Esophagus muscularis mucosa (tissue), 4 donors: ENCODE measurements at places on chromosomes 2 and 18. TPM values are rescaled to one million over a fixed set of nuclear protein-coding genes. Genes with fewer than 3 reads are reported as not detected.

GRCh38 chr2:120776649-120777048 is 41.0 kb downstream of the GLI2 start:
- no peak for DNase-seq

DNA sequence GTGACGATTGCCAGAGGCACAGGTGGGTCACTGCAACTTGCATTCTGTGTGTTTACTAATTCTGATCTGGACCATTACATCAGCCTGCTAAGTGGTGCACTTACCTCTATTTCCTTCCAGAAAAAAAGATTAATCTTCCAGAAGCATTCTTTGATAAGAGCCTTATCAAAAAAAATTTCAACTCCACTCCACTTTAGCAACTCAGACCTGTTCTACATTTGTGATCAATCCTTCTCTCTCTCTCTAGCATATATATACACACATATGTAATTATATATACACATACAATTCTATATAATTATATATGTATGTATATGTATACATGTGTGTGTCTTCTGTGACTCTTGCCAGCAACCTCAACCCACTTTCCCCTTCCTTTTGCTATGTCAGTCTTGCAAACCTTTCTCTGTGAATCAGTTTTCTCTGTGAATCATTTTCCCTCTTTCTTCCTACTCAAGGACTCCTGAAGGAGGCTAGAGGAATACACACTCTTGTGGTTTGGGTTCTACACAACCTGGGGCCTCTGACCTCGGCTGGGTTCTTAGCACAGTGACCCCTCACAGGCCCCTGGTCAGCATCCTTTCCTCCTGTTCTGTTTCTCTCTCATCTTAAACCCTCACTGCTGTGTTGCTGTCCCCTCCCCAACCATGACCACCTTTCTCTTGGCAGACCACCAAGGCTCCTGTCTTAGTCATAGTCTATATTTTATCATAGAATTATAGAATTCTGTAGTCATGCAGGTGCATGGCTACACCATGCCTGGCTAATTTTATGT is 130.4 kb upstream of the PELI1 start:
- no peak for DNase-seq

The VWC2L gene
- not detected for total RNA-seq

DNA sequence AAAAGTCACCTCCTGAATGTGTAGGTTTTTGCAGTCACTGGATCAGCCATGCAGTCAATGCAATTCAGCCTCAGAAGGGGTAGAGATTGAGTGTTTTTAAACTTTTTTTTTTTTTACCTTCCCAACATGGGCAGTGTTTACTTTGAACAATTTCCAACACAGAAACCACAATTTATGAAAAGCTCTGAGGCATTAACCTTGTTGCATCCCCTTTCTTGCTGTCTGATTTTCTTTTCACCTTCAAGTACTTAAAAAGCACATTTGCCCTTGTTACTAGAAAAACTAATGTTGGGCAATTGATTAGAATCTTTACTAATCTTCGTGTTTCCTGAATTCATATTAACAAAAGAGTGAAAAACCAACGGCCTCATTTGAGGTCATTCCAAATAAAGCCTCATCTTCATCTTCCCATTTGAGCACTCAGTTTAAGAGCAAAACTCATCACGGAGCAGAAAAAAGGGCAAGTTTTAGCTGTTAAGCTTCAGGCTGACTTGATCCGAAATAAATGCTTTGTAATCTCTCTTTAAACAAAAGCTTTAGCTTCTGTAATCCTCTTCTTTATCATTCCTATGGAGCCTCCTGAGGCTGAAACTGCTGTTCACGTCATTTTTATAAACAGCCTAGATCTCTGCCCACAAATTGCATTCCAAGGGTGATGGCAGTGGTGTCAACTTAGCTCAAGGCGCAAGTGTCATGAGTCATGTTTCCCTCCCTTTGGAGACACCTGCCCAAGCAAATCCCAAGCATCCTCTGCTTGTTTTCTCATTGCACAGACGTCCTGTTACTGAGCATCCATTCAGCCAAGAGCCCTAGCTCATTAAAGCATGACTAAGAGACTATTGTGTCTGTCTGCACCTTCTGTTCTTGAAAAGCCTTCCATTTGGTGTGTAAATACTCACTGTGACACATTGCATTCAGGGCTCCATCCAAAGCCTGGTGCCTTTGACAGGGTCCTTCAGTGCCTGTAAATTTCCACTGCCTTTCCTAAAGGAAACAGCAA is 107.7 kb downstream of the HNMT start:
- DNase-seq, result no peak

DNA sequence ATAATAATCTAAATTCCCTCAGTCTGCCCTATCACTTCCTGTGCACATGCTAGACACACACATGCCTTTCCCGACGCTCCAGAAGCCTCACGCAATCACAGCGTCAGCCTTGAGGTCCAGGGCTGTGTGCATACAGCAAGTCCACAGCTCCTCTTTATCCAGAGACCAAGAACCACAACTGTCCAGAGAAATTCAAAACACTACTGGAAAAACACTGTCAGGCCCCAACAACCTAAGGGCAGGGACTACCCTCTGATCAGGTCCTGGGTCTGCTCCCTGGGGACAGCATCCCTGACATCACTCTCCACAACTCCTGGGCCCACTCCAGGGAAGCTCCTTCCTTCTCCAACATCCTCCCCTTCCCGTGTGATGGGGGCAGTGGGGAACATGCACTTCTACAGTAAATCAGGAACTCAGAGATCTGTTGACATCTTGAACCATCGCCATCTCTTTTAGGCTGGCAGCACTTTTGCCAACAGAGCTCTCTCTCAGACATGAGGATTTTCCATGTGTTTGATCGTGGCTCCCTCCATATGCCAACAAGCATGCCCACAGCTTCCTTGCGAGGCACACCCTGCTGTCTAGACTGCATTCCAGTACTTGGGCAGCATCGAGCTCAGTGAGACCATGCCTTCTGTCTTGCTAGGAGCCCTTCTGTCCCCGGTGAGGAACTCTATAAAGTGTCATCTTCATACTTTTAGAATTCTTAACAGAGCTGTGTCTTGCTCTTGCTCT is 15.4 kb downstream of the TEX51 start:
- peak; percentile 89 for DNase-seq

GRCh38 chr2:237199577-237199976 is 113.9 kb downstream of the COPS8 start:
- peak; percentile 82 for DNase-seq

- no peak for DNase-seq
These were observed 110.4 kb upstream of the PARD3B start for GRCh38 chr2:204434660-204435462.

The TOGARAM2 gene
- total RNA-seq, result 0.99 TPM

- no peak for DNase-seq
These were observed 889 bp downstream of the ZC3H15 start for GRCh38 chr2:186486651-186487647.

GRCh38 chr2:219998714-219999227 is 371.3 kb downstream of the SLC4A3 start:
- no peak for DNase-seq

DNA sequence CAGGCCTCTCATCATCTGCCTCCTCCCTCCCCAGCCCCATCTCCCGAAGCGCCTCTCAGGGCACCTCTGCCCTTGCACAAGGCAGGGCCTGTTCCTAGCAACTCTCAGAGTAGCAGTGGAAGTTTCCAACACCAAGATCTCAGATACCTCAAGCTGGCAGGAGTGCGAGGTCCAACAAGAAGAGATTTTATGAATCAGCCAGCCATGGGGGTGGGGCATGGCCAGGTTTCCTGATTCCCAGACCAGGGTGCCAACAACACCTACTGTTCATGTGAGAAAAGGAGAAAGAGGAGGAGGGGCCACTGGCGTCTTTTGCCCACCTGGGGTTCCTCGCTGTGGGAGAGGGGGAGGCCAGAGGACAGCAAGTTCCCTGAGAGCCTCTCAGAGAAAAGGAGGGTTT is 6.6 kb upstream of the STEAP3 start:
- no peak for DNase-seq

GRCh38 chr2:109707281-109708147 is 86.6 kb upstream of the RGPD5 start:
- DNase-seq, result no peak

GRCh38 chr2:60525899-60526298 is 27.6 kb downstream of the BCL11A start:
- no peak for DNase-seq

GRCh38 chr18:74623047-74623816 is 25.6 kb downstream of the ZNF407 start:
- no peak for DNase-seq

The MROH2A gene
- not detected for total RNA-seq

DNA sequence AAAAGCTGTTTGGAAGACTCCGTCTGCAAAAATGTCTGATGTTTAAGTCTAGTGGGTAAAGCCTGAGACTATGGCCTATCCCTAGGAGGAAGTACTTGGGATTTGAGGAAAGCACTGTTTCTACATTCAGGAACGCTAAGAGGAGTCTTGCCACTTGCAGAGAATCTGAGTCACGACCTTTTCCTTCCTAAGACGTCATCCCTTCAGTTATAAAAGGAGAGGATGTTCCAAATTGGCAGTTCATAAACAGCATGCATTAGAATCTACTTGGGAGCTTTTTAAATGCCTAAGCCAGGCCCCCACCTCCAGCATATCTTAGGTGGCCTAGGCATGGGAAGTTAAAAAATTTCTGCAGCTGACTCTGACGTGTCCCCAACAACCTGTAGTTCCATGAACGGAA is 125.9 kb downstream of the TTC32 start:
- no peak for DNase-seq

- no peak for DNase-seq
These were observed 84.2 kb upstream of the FAM136A start for GRCh38 chr2:70385966-70386595.

DNA sequence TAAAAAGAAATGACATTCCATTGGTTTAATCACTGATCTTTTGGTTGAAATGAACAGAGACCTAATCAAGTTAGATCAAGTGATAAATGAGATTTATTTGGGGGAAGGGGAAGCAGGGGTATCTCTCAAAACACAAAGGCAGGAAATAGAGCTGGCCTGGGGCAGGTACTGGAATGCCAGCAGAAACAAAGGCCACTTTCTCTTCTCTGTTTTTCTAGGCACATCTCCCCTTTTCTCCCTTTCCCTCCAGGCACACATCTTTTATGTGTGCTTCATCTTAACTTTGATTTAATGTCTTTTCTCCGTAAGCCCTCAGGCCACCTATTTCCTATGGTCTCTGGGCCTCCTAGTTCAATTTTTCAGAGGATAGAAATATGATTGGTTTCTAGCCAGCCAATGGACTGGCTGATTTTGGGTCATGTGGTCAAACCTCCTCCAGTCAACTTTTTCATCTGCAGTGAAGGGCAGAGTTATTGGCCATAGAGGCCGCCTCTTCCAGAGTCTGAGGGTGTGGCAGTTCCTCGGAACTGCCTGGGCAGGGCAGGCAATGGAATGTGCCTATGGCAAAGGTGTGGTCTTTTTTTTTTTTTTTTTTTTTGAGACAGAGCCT is 58.9 kb upstream of the FAM136A start:
- no peak for DNase-seq

- DNase-seq, result no peak
These were observed 15.0 kb upstream of the OTOF start for GRCh38 chr2:26492749-26493515.

GRCh38 chr18:48788373-48788772 is 162.4 kb downstream of the SMAD7 start:
- DNase-seq, result no peak

DNA sequence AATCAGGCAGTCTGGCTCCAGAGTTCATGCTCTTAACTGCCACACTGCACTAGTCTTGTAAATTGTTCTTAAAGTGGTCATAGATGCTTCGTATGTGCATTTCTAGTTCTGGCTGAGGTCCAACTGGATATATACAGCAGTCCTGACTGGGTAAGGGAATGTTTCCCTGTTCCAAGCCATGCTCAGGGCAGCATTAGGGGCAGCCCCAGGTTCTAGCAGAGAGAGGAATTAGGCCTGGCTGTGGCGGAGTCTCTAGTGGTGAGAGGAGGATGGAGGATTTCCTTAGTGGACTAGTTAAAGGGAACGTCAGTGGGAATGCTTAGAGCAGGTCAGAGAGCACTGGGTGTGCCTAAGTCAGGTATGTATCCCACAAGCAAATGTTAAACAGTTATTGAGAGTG is 28.0 kb downstream of the UBE2E3 start:
- DNase-seq, result no peak

- DNase-seq, result no peak
These were observed 193.4 kb downstream of the CCDC102B start for GRCh38 chr18:68991286-68991685.

The CDK15 gene
- 0.91 TPM for total RNA-seq

The IL37 gene
- total RNA-seq, result not detected

The POTEI gene
- not detected for total RNA-seq
